H9 (cell line): ENCODE measurements at places on chromosomes 3 and 15.

DNA sequence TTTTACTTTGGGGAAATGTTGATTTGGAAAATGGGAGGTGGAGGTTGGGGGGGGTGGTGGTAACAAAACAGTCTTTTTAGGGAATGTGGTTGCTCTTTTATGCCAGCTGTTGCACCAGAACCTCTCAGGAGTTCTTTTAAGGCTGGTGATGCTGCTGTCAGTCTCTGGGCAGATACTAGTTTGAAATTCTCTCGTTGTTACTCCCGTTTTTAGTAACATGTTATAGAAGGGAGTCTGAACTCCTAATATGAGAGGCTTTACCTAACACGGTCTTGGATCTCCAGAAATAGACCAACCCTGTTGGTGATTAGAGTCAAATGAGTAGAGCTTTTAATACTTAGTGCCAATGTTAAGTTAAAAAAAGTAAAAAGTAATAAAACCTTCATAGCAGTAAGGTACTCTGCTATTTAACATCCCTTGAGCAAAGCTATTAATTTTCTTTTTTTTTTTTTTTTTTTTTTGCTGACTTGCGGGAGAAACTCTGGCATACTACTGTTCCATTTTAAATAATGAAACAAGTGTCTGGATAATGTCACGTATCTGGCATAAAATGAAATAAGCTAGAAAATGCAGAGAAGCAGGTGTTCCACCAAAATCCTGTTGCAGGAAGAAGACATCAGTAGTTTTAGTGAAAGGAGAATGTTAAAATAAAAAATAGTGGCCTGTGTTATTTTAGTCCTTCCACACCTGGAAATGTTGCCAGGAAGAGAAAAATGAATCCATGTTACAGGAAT, 156.7 kb downstream of the CACNA1D start:
- no peak for DNase-seq

DNA sequence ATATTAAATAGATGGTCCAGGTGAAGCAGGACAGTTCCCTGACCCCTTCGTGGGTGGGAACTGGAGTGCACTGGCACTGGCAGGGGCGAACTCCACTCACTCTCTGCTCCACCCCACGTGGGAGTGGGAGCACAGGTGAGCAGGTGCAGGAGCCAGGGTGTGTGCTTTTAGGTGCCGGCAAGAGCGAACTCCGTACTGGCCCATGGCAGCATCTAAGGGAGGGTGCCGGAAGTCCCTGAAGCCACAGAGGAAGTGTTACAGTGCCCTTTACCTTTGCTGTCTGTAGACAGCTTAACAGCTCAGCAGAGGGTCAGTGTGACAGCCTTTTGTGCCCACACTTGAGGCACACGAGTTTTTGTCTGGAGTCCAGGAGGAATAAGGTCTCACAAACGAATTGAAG, 26.7 kb upstream of the PIAS1 start:
- no peak for DNase-seq

- DNase-seq, result no peak
Observed at GRCh38 chr3:45029661-45030060, 3.6 kb downstream of the CLEC3B start.

DNA sequence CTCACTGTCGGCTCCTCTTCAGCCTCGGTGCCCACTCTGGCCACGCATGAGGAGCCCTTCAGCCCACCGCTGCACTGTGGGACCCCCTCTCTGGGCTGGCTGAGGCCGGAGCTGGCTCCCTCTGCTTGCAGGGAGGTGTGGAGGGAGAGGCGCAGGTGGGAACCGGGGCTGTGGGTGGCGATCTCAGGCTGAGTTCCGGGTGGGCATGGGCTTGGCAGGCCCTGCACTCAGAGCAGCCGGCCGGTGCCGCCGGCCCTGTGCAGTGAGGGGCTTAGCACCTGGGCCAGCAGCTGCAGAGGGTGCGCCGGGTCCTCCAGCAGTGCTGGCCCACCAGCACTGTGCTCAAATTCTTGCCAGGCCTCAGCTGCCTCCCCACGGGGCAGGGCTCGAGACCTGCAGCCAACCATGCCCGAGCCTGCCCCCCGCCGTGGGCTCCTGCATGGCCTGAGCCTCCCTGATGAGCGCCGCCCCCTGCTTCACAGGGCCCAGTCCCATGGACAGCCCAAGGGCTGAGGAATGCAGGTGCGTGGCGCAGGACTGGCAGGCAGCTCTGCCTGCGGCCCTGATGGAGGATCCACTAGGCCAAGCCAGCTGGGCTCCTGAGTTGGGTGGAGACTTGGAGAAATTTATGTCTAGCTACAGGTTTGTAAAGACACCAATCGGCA, 899.1 kb downstream of the SI start:
- no peak for DNase-seq

DNA sequence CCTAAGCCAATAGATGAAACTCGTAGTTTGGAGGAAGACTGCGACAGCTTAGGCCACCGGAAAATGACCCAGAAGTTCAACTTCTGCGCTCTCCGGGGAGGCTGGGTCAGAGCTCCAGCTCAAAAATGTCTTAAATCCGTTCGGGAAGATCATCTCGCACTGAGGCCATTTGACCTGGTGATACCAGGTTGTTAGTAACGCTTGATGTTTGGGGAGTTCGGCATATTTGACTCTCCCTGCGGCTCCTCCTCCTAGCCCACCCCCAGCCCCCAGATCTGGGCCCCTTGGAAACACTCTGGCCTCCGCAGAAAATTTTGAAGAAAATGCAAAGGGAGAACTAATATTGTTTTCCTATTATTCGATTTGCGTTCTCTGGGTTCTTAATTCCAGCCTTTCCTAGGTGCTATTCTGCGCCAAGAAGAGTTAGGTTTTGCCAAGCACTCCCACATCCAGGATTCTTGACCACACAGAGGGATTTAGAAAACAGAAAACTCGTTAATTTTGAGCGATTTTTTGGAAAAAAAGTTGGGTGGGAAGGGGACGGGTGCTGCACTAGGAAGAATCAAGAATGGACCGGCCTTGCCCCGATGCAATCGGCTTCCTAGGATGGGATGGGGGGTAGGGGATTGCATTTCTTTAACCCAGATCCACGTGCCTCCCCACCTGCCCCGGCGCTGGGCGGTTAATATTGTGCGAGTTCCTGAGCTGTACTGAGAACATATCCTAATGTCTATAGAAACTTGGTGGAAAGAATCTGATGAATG, 50.0 kb downstream of the ZIC4 start:
- no peak for DNase-seq

DNA sequence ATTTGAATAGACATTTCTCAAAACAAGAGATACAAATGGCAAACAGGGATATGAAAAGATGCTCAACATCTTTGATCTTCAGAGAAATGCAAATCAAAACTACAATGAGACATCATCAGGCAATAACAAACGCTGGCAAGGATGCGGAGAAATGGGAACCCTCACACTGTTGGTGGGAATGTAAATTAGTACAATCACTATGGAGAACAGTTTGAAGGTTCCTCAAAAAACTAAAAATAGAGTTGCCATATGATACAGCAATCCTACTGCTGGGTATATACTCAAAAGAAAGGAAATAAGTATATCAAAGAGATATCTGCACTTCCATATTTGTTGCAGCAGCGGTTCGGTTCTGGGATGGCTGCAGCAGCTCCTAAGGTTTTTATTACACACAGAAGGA, 16.8 kb upstream of the LARS2 start:
- no peak for DNase-seq

GRCh38 chr15:65971741-65971995, 102.4 kb downstream of the RAB11A start:
- DNase-seq, result no peak

DNA sequence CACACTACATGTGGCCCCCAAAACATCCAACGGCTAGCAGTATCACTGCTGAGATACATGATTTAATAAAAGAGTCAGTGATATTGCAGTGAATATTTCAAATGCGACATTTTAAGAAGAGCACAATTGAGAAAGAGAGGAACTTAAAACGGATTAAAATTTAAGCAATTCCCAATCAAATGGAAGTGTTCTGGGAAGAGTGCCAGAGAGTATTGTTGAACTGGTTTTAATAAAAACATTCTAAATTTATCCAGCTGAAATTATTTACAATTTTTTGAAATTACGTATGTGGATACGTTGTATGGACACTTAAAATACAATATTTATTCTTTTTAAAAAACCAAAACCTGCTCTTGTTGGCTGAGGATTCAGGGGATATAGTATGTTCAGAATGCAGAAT, 117.7 kb downstream of the C3orf38 start:
- no peak for DNase-seq

DNA sequence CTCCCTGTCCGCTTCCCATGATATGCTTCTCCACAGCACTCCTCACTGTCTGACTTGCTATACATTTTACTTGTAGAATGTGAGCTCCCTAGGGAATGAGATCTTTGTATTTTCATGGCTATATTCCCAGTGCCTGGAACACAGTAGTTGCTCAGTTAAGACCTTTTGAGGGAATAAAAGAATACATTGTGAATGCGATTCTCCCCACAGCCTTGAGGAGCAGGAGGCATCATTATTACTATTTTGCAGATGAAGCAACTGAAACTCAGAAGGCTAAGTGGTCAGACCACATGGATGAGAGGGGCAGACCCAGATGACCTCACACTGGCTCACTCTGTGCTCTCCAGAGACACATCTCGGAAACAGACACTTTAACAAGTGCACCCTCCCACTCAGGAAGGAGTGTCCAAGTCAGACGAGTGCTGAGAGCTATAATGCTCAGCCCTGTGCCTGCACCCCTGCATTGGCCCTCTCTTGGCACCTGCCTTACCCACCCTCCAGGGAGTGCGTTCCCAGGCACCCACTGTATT, 46.8 kb downstream of the SST start:
- DNase-seq, result no peak

GRCh38 chr3:139759470-139759869, 81.7 kb upstream of the NMNAT3 start:
- no peak for DNase-seq

DNA sequence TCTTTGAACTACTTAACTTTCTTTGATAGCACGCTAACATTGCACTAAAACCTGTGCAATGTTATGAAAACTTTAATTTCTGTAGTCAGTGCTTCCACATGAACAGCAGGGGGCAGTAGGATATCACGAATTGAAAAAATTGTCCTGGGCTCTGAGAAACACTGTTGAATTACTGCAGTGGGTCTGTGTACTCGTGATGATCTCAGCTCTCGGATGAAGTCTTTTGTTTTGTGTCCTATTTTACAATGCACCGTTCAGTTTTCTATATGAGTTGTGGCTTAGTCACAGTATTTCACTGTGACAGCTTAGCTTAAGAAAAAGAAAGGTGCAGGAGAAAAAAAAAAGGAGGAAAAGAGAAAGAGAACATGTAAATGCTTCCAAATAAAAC, 141.3 kb upstream of the CCDC54 start:
- DNase-seq, result peak; percentile 38

- DNase-seq, result no peak
Observed at GRCh38 chr3:124469555-124469954, 260.7 kb upstream of the UMPS start.

GRCh38 chr15:42775416-42775815, 38.5 kb upstream of the CDAN1 start:
- no peak for DNase-seq

- DNase-seq, result no peak
Observed at GRCh38 chr3:64894006-64894405, 206.2 kb upstream of the ADAMTS9 start.

GRCh38 chr3:46968783-46969428, 7.6 kb downstream of the CCDC12 start:
- no peak for DNase-seq
